ENCODE measurements at places on chromosomes 13 and 19. TPM values are rescaled to one million over a fixed set of nuclear protein-coding genes. Genes with fewer than 3 reads are reported as not detected.
A peak's percentile ranks its signal among the peaks of the same experiment; 100 is the strongest.

- DNase-seq = no peak
Observed at GRCh38 chr13:68727798-68728197, 1379.8 kb upstream of the ATXN8OS start.

- DNase-seq = no peak
Observed at GRCh38 chr13:93529961-93530360, 303.4 kb downstream of the GPC6 start.

DNA sequence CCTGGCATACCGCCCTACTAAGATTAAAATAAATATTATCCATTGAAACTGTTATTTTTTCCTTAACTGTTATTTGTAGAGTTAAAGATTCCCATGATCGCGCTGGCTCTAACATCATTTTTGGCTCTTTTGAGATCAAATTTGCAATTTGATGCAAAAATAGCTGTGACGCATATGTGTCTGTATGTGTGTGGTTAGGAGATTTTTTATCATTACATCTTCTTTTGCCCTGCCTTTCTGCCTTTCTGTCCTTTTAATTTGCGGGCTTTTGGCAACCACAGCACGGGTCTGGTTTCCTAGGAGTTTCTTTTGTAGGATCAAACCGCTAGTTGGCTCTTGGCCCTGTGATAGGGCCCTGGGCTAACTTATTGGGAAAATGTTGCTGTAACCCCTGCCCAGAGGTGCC is 37.3 kb upstream of the ALOX5AP start:
- no peak for DNase-seq

GRCh38 chr19:43818500-43818899 is 8.6 kb upstream of the ZNF283 start:
- no peak for DNase-seq

GRCh38 chr19:42512130-42512636 is 16.1 kb downstream of the CEACAM1 start:
- DNase-seq = no peak

DNA sequence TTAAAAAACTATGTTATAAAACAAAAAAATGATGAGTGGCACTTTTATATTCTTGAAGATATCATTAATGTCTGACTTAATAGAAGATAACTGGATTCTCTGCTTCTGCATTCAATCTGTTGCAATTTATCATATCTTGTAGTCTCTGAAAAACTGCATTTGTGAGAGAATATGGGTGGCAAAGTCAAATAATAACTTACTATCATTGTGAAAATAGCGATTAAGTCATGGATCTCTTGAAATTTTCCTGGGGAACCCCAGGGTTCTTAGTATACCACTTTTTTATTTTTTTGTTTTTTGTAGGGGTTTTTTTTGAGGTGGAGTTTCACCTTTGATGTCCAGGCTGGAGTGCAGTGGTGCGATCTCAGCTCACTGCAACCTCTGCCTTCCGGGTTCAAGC is 127.1 kb downstream of the STOML3 start:
- no peak for DNase-seq

DNA sequence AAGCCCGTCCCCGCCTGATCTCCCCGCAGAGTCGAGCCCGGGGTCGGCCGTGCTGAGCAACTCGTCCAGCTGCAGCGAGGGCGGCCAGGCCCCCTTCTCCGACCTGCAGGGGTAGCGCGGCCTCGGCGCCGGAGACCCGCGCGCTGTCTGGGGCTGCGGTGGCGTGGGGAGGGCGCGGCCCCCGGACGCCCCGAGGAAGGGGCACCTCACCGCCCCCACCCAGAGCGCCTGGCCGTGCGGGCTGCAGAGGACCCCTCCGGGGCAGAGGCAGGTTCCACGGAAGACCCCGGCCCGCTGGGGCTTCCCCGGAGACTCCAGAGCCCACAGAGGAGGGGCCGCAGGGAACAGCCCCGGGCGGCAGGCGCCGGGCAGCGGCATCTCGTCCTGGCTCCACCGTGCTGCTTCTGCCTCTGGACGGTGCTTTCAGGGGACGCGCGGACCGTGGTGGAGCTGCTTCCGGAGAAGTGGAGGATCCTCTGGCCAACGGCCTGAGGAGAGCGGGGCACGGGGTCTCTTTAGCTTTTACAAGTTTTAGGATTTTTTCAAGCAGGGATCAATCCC is 8.8 kb upstream of the F7 start:
- DNase-seq = no peak

GRCh38 chr13:103349211-103349980 is 283.2 kb upstream of the SLC10A2 start:
- no peak for DNase-seq

DNA sequence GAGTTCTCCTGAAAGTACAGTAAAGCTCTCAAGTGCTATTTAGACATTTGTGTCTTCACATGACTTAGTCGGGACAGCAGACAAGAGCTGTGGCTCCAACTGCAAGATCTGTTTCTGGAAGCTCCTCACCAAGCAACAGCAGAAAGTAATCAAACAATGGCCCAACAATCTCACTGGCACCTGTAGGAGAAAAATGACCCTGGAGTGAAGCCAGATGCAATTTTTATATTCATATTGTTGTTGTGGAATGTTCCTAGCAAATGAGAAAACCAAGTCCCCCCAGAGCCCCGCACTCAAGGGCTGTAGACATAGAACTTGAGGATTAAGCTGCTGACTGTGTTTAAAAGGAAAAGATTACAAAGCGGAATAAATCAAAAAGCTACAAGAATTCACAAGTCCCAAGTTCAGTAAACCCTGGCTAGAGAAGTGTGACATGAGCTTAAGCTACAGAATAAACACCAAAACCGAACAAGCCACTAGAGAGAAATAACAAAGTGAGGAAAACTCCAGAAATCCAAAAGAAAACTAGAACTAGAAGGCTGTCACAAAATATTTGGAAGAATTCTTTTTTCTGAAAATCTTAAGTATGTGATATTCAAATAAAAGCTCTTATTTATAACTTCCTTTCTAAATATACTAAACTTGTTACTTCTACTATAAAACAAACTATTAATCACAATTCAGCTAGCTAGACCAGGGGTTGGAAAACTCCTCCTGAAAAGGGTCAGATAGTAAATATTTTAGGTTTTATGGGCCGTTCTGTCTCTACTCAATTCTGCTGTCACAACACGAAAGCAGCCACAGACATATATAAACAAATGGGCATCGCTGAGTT is 454.5 kb downstream of the SUCLA2 start:
- DNase-seq = no peak

DNA sequence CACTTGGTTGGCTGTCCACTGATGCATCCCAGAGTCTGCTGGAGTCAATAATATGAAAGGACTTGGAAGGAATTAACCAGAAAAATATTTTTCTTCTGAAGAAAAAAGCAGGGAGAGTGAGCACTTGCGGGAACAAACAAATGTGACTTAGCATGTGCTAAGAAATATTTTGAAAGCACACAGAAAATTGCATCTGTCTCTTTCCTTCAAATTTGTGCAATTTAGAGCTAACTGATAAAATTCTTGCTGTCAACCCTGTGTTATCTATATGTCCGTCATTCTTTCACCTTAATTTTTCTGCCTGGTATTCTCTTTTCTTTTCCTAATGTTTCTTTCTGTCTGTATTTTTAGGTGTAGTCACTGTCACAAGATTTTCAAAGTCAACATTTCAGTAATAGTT is 852.6 kb downstream of the PCDH9 start:
- no peak for DNase-seq

DNA sequence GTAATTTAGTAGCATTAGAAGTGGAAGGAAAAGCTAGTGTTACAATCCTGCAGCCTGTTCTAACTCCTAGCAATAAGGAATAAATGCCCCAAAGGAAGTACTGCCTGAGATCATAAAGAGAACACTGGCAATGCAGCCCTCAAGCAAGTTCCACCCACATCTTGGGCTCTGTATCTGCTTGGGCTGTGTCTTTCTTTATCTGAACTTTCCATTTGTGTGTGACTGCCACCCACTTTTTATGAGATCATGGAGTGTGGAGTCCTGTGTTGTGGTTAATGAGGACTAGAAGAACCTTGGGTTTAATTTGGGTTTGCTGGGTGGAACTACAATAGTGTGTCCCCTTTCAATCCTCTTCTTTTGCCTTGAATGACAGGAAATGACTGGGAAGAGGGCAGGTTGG is 38.2 kb downstream of the RFXAP start:
- no peak for DNase-seq

GRCh38 chr13:99702687-99703319 is 201.5 kb downstream of the TM9SF2 start:
- no peak for DNase-seq

GRCh38 chr19:1836458-1837221 is 11.6 kb downstream of the REXO1 start:
- no peak for DNase-seq

DNA sequence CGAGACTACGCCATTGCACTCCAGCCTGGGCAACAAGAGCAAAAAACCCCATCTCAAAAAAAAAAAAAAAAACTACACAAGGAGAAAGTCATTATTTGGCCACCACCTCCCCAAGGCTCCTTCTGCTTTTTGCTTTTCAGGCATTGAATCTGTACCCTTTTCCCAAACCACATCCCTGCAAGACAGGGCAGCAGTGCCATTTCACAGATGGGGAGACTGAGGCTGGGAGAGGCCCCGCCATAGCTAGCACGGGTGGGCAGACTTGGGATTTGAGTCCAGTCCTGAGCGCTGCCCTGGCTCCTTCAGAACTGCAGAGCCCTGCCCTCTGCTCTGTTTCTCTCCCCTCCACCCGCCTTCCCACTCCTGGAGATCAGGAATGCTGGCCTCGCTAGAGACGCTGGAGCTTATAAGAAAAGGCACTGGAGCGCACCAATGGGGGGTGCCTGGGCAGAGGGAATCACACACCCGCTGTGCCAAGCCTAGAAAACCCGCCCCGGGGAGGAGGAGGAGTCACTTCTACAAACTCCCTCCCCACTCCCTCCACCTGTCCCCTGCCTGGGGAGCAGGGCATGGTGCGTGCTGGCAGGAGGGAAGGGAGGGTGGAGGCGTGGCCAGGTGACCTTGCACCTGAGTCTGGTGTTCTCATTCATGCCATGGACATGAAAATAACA is 17.6 kb downstream of the TJP3 start:
- DNase-seq = no peak

DNA sequence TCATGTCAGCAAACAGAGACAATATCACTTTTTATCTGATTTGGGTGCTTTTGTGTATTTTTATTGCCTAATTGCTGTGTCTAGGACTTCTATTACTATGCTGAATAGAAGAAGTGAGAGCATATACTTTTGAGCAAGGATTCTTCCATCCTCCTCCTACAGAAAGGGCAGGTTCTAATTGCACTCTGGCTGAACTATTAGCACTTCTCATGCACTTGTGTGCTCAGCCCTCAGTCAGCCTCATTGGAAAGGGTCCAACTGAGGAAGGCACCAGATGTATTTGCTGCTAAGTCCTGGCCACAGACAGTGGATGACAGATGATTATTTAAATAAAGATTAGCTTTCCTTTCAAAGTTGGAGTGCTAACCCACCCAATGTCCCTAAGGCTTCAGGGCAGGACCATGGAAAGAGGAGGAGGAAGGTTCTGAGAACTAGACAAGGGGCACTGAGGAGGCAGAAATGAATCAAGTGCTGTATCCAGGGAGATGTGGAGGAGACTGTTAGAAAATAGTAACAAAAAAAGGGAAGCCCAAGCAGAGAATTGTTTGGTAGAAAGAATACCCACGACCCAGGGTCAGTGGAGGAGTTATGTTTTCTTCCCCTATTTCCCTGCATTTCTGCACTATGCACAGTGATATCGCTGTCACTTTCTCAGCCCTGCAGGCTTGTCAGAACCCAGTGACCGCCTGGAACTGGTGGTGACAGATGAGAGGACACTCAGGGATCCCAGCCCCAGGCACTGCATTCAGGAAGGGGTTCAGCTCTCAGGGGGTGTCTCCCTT is 8.0 kb downstream of the LILRB4 start:
- DNase-seq = no peak

DNA sequence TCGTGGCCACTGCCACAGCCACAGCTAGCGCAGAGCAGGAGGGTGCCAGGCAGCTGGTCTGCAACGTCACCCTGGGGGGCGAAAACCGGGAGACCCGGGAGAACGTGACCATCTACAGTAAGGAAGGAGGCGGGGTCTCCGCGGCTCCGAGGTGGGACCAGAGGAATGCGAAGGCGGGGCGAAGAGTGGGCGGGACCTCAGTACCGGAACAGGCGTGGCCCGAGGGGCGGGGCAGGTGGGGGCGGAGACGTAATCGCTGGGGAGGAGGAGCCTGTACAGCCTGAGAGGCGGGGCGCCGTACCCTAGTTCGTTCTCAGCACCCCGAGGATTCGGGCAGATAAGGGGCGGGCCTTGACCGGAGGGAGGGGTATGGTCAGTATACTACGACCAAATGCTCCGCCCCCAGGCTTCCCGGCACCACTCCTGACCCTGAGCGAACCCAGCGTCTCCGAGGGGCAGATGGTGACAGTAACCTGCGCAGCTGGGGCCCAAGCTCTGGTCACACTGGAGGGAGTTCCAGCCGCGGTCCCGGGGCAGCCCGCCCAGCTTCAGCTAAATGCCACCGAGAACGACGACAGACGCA is 2.5 kb downstream of the ICAM5 start:
- DNase-seq = peak; percentile 72

- no peak for DNase-seq
Observed at GRCh38 chr13:84491952-84492351, 609.7 kb upstream of the SLITRK1 start.

The TMEM190 gene
- total RNA-seq = not detected

The KLK14 gene
- total RNA-seq = not detected

The ZFP14 gene
- total RNA-seq = 2.8 TPM

The ZNF541 gene
- total RNA-seq = 0.08 TPM

The POSTN gene
- 0.48 TPM for total RNA-seq

The ERFL gene
- total RNA-seq = not detected

The CYP2S1 gene
- 2.1 TPM for total RNA-seq

The APOC1 gene
- 6,817 TPM for total RNA-seq

All from left lobe of liver (tissue), 2 donors.